Stimulated activated CD8-positive, alpha-beta memory T cell treated with anti-CD3 and anti-CD28 coated beads, Interleukin-4, amount 100 ng/mL, for 48 hours (primary cell): ENCODE measurements at places on chromosomes 3 and 15.
A peak's percentile ranks its signal among the peaks of the same experiment; 100 is the strongest.

GRCh38 chr15:39426552-39427532 is 154.0 kb upstream of the THBS1 start:
- peak; percentile 85 for DNase-seq

GRCh38 chr3:70400194-70400593 is 87.8 kb upstream of the MDFIC2 start:
- DNase-seq, result no peak

- no peak for DNase-seq
Observed at GRCh38 chr3:141860766-141861513, 15.5 kb upstream of the ATP1B3 start.

GRCh38 chr3:179068779-179069530 is 2.7 kb downstream of the ZMAT3 start:
- DNase-seq, result peak; percentile 52

GRCh38 chr15:85832394-85832793 is 37.7 kb upstream of the KLHL25 start:
- no peak for DNase-seq

DNA sequence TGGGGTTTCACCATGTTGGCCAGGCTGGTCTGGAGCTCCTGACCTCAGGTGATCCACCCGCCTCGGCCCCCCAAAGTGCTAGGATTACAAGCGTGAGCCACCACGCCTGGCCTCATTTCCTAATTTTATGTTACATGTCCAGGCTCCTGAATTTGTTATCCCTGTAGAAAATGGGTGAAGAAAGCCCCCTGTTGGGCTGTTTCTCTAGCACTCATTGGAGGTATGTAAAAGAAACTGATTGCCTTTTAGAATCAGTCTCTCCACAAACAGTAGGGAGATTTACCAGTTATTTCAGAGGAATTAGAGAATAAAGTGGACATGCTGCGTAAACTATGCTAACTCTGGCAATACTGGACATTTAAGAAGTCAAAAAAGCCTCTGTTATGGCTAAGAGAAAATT is 364.1 kb upstream of the TBL1XR1 start:
- DNase-seq, result no peak

DNA sequence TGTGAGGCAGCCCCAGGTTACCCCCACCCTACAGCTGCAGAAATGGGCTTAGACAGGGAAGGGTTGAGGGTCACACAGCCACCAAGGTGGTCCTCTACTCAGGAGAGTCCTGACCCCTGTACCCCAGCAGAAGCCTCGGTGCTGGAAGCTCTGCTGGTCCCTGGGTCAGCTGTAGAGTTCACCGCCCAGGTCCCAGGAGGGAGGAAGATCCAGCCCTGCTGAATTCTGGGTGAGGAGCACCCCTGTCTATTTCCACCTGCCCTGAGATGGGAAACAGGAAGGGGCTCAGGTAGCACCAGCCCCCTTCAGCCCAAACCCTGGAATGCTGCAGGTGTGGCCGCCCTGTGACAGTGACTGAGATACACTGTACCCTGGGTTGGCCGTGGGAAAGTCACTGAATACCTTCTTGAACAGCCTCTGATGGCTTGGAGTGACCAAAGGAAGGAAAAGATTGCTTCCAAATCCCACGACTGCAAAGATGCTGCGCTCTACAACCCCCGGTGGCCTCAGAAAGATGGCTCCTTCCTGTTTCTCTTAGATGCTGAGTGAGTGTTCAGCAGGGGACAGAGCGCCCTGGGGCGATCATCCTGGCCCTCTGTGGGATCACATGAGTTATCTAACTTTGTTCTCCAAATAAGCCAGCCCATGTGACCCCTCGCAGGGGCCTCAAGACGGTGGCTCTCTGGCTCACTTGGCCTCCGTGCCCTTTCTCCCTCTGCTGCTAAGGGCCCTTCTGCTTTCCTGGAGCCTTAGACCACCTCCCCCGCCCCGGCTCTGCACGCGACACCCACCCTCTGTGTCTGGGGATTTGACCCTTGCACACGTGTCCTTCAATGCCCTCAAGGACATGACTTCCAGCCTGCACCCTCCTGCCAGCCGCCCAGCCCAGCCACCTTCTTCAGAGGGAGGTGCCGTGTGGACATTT is 141.9 kb downstream of the NSMCE3 start:
- DNase-seq, result no peak

GRCh38 chr3:52831500-52832301 is 1.2 kb upstream of the ITIH4 start:
- no peak for DNase-seq

- DNase-seq, result no peak
Observed at GRCh38 chr3:195236076-195236798, 34.7 kb downstream of the XXYLT1 start.

DNA sequence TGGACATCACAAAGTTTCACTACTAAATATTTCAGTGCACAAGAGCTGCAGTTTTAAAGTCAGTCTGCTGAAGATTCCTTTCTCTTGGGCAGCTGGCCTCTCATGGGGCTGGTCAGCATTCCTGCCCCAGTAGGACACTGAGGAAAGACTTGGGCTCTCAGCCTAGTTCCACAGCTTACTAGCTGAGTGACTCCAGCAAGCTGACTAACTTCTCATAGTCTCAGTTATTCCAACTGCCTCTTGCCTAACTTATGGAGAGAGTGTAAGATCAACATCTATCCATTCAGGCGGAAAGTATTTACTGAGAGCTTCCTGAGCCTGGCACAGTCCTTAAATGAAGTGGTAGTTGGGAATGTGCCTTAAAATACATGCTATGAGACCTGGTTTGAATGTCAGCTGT is 27.0 kb downstream of the TM4SF4 start:
- no peak for DNase-seq

DNA sequence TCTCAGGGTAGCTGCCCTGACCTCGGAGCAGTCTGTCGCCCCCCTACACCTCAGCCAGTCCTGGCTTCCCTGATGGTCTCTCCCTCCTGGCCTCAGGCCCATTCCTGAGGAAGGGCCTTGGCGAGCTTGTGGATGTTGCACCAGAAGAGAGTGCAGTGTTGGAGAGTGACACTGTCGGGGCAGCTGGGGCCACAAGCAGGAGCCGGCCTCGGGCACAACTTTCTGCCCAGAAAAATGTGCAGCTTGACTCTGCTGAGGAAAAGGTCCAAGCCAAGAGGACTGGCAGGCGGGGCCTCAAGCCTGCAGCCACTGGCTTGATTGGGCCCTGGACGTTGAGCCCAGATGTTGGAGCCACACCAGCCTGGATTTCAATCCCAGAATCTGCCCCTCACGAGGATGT is 12.8 kb downstream of the HEMK1 start:
- no peak for DNase-seq

- no peak for DNase-seq
Observed at GRCh38 chr3:124213641-124214040, 221.7 kb upstream of the ROPN1 start.

DNA sequence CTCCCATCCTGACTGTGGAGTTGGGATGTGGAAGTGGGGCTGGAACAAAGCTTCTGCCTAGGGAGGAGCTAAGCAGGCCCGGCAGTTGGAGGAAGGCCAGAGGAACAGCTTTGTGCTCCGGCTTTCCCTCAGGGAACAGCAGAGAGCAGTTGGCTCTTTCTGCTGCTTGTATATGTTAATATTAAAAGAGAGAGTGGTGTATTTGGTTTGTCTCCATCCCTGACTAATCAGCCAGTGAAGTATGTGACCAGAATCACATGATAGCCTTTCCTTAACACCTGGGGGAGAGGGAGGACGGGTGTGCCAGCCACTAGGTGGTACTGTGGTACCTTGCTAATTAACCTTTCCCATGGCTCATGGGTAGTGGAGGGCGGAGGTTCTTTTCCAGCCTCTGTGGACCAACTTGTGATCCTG is 10.0 kb downstream of the EIF2B5 start:
- peak; percentile 36 for DNase-seq

DNA sequence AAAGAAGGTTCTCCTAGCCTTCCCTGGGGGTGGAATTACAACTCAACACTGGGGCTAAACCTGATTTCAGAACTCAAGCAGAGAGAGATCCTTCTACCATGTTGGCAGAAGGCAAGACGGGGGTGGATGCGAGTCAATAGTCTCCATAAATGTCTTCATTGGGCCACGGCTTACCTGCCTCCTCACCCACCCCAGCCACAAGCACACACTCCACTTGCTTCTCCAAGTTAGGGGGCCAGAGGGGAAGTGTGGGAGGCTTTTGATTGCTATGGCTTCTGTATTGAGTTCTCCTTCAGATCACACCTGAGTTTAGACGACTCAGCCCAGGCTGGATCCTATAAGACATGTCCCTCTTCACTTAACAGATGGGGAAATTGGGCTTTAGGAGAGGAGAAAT is 178.9 kb downstream of the UACA start:
- DNase-seq, result peak; percentile 25

GRCh38 chr3:132283440-132283839 is 33.8 kb upstream of the ACP3 start:
- no peak for DNase-seq

GRCh38 chr15:66483131-66483566 is 14.4 kb downstream of the SNAPC5 start:
- DNase-seq, result no peak

GRCh38 chr15:74307827-74308811 is 59.3 kb downstream of the CYP11A1 start:
- peak; percentile 51 for DNase-seq

GRCh38 chr3:184666442-184666841 is 45.4 kb downstream of the MAGEF1 start:
- DNase-seq, result no peak

GRCh38 chr15:47861111-47861903 is 144.0 kb downstream of the SEMA6D start:
- DNase-seq, result no peak

DNA sequence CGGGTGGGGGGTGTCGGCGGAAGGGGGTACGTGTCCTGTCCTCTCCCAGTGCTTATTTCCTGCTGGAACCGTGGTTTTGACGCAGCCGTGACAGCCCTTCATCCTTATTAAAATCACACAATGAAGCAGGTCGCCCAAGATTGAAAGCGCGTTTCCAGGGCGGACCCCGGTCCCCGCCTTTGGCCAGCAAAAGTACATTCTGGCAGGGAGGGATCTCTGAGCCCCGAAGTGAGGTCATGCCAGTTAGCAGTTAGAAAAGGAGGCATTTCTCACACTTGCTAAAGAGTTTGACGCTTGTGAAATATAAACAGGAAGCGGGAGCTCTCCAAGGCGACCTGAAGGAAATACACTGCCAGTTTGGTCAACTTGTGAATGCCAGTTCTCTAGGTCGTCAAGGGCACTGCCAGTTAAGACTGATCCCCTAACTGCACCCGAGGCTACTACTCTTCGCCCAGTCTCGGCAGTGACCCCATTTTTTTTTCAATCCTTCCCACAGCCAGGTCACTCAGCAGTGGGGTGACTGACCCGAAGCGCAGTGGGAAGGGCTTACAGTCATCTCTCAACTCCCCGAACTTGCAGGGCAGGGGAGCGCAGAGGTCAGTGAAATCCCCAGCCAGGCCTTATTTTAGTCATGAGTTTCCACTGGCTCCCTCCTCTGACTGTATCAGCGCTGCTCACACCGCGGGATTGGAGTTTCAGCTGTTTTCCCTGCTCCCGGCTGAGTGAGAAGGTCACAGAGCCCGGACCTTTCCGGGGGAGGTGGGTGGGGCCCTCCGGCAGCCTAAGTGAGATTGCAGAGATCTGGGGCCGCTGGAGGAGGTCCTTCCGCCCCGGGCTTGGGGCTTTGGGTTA is 2.0 kb upstream of the BHLHE40 start:
- DNase-seq, result peak; percentile 88

DNA sequence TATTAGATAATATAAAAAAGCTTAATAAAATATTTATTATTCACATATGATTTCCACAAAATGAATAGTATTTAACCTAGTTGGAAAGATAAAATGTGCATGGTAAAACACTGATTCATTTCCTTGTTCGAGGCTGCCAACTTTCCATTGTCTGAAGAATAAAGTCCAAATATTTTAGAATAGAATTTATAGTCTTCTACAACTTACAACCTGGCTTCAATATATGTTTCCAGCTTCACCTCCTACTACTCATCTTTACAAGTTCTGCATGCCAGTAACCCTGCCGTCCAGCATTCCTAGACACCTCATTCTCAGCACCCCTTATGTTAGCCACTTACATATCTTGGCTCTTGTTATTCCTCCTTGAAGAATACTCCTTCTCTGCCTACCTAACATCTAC is 244.5 kb downstream of the FGF12 start:
- no peak for DNase-seq

DNA sequence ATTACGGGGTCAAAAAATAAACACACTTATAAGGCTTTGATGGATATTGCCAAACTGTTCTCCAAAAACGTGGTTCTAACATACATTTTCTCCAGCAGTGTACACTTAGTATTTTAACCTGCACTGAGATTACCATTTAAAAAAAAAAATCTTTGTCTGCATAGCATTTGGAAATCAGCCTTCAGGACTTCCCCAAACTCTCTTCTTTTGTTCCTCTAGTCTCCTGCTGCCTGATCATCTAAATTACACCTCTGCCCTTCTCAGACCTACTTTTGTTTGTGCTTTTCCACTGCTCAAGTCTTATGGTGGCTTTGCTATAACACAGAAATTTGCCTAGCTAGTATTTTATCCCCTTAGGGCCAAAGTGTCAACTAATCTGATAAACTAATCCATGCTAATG is 3.8 kb downstream of the NCEH1 start:
- no peak for DNase-seq
